ENCODE measurements at places on chromosomes 5 and 9. TPM values are rescaled to one million over a fixed set of nuclear protein-coding genes. Genes with fewer than 3 reads are reported as not detected.

GRCh38 chr5:133403741-133404364 is 208.5 kb downstream of the FSTL4 start:
- DNase-seq, result no peak
- H3K4me1 ChIP-seq, result no peaks in the 10 kb centered on the region
- H3K4me3 ChIP-seq, result no peak overlapping the region
- H3K27ac ChIP-seq, result no peak overlapping the region
- H3K27me3 ChIP-seq, result no peaks in the 10 kb centered on the region

DNA sequence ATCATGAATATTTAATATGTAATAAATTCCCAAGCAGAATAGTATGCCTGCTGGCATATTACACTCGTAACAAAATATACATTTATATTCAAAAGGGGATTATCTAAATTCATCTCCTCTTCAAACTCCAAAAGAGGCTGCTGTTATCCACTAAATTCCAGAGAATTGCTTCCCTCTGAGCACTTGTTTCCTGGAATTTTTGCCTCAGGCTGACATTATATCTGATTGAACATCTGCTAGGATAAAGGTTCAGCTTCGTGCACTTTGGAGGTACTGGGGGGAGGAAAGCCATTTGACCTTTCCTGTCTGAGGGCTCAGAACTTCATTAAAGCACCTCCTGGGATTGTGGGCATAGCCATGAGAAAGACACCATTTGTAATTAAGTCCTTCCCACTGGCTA is 4.3 kb upstream of the HAPLN1 start:
- peaks cover 6% of the 10 kb centered on the region for H3K27me3 ChIP-seq
- H3K4me3 ChIP-seq, result no peak overlapping the region
- H3K4me1 ChIP-seq, result peaks cover 4% of the 10 kb centered on the region
- no peak overlapping the region for H3K27ac ChIP-seq

GRCh38 chr5:125713109-125713805 is 710.0 kb upstream of the GRAMD2B start:
- H3K27me3 ChIP-seq, result no peaks in the 10 kb centered on the region
- no peaks in the 10 kb centered on the region for H3K4me1 ChIP-seq
- no peak overlapping the region for H3K4me3 ChIP-seq
- no peaks in the 10 kb centered on the region for H3K36me3 ChIP-seq
- H3K27ac ChIP-seq, result no peak overlapping the region
- DNase-seq, result no peak

- peak; percentile 33 for DNase-seq
- H3K27ac ChIP-seq, result no peak overlapping the region
- peaks cover 14% of the 10 kb centered on the region for H3K4me1 ChIP-seq
- H3K27me3 ChIP-seq, result no peaks in the 10 kb centered on the region
- H3K36me3 ChIP-seq, result no peaks in the 10 kb centered on the region
- H3K4me3 ChIP-seq, result no peak overlapping the region
Measured at GRCh38 chr9:126842977-126843799, 17.3 kb upstream of the ZBTB34 start.

DNA sequence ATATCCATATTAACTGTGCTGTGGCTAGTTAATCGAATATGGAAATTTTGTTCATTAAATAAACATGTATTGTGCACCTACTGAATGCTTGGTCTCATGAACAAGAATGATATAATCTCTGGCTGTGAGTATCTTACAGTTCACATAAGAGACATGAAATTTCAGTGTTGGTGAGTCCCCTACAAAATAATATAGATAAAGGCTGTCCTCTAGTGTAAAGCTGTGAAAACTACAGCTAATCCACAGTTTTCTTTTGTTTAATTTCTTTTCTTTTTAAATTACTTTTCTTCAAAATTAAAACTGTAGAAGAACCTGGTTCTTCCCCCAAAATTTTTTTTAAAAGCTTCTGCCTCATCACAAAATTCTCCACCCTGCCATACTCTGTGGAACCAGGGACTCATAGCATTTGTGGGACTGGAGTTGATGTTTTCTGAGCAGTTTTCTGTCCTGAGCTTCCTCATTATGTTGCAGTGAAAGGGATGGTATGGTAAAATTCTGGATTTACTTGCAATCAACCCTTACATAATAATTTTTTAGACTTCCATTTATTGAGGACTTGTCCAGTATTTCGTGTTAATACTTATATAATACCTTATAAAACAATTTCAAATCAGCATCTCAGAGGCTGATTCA is 135.0 kb downstream of the STK32A start:
- DNase-seq, result peak; percentile 47
- H3K4me3 ChIP-seq, result no peak overlapping the region
- H3K27me3 ChIP-seq, result peaks cover 11% of the 10 kb centered on the region
- H3K36me3 ChIP-seq, result no peaks in the 10 kb centered on the region
- peaks cover 8% of the 10 kb centered on the region for H3K4me1 ChIP-seq

DNA sequence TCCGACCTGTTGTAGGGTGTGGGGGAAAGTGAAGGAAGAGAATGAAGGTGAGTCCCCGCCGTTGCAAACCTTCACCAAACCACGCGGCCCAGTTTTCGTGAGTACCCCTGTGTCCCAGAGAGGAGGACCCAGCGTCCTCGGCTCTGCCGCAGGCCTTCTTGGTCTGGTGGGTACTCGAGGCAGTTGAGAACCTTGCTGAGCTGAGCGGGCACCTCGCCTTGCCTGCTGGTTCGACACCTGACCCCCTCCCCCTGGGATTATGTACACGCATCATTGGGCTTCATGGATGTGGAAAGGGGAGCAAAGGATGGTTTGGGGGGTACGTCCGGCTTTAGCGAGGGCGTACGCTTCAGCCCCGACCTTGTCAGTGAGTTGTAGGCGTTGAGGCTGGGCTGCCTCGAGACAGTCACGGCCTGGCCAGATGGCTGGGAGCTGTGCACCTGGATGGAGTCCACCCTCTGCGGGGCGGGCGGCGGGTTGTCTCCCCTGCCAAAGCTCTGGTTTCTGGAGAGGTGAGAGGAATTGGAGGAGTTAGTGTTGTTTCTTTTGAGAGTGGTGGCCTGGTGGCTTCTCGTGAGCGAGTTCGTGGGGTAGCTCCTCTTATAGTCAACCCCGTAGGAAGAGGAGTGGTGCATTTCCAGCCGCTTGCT is 128.1 kb downstream of the SEMA6A start:
- no peaks in the 10 kb centered on the region for H3K27me3 ChIP-seq
- H3K4me3 ChIP-seq, result no peak overlapping the region
- no peaks in the 10 kb centered on the region for H3K36me3 ChIP-seq
- no peaks in the 10 kb centered on the region for H3K4me1 ChIP-seq
- no peak overlapping the region for H3K27ac ChIP-seq

DNA sequence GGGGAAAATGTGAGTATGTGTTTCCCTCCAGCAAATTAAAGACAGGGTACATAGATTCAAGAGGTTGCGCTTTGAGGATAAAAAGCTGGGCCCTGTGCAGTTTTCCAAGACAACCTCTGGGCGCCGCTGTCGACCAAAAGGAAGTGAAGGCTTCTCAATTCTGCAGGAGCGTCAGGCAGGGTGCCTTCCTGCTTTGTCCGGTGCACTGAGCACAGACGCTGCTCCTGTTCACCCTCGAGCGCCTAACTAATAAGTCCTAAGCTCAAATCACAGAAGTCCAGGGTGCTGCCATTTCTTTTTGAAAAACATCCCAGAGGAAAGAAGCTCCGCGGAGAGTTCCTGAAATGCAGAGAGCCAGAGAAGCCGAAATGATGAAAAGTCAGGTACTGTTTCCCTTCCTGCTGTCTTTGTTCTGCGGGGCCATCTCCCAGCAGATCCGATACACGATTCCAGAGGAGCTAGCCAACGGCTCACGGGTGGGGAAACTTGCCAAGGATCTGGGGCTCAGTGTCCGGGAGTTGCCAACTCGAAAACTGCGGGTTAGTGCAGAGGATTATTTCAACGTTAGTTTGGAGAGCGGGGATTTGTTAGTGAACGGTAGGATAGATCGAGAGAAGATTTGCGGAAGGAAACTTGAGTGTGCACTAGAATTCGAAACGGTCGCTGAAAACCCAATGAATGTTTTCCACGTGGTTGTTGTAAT is at the start of gene PCDHGB1:
TSS of gene PCDHGB1 (plus strand) at position 183 of the 703 bp plus-strand sequence. CDS start at position 345, 162 bp downstream.
- no peak within 1 kb of the TSS for H3K27ac ChIP-seq
- H3K36me3 ChIP-seq, result no peaks in the 10 kb centered on the region
- H3K4me3 ChIP-seq, result no peak within 1 kb of the TSS
- no peak for DNase-seq
- H3K4me1 ChIP-seq, result no peaks in the 10 kb centered on the region

DNA sequence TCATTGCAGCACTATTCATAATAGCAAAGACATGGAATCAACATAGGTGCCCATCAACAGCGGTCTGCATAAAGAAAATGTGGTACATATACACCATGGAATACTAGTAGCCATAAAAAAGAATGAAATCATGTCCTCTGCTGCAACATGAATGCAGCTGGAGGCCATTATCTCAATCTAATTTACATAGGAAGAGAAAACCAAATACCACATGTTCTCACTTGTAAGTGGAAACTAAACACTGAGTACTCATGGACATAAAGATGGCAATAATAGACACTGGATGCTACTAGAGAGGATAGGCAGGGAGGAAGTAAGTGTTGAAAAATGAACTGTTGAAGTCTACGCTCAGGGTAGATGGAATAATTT is 203.9 kb upstream of the CDH9 start:
- H3K4me1 ChIP-seq, result no peaks in the 10 kb centered on the region
- no peak overlapping the region for H3K27ac ChIP-seq
- H3K27me3 ChIP-seq, result no peaks in the 10 kb centered on the region
- no peaks in the 10 kb centered on the region for H3K36me3 ChIP-seq
- DNase-seq, result no peak
- H3K4me3 ChIP-seq, result no peak overlapping the region

DNA sequence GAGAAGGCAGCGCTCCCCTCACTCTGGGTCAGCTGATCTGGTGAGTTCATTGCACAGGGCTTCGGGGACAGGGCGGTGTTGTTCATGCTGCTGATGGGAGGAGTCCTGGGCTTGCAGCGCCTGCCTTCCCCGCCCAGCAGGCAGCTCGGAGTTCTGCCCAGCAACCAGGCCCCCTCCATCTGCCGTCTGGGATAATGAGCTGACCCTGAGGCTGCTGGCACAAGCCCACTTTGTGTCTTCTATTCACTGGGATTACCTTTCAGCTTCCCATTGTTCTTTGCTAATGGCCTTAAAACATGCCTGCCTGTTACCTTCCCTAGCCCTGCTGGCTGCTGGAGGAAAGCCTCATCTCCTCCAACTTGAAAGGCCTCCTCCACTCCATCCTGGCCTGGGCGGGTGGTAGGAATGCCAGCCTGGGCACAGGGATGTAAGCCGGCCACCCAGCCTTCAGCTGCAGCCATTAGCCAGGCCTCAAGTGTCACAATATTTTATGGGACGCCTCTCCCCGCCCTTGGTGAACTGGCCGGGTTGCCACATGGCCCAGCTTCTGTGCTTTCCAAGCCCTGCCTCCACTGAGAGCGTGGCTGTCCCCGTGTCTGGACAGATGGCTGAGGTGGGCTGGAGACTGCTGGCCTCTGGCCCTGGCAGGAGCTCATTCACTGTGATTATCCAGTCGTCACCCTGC is 70.4 kb downstream of the GADD45G start:
- H3K27ac ChIP-seq, result no peak overlapping the region
- no peaks in the 10 kb centered on the region for H3K36me3 ChIP-seq

DNA sequence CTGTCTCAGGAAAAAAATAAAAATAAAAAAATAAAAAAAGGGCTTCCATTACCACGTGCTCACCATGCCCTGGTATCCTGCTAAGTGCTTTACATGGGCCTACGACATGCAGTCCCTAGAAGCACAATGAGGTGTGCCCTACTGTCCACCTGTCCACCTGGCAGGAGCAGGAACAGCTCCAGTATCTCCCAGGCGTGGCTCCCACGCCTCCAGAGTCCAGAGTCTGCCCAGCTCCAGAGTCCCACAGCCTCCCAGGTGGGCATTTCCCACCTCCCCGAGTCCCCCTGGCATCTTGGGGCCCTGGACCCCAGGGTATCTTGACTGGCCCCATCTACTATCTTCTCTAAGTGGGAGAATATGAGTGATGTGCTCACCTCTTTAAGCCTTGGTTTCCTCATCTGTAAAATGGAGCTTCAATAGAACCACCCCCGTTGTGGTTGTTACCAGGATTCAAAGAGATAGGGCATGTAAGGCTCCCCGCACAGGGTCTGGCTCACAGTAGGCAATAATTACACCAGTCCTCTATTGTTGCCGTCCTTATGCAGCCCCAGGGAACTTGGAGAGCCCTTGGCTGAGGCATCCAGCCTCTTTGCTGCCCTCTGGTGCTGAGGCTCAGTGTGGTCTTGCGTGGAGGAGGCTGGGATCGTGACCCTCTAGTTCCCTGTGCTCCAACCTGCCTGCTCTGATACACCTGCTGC is 8.9 kb downstream of the CXCL14 start:
- peaks cover 10% of the 10 kb centered on the region for H3K27me3 ChIP-seq
- no peaks in the 10 kb centered on the region for H3K36me3 ChIP-seq
- peak; percentile 29 for DNase-seq

DNA sequence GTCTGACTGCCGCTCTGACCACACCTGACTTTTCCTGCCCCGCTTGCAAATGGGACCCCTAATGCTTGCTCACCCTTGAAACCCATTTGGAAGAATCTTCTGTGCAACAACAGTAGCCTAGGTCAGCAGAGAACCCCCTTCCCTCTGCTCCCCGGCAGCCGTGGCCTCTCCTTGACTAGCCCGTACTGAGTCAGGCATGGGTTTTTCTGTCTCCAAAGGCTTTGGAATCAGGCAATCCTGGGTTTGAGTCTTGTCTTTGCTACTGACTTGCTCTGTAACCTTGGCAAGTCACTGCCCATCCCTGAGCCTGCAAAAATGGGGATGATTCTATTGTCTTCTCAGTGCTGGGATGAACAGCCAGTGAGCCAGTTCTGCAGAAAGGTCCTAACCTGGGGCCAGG is 135.4 kb downstream of the RGS3 start:
- DNase-seq, result no peak
- H3K4me3 ChIP-seq, result no peak overlapping the region
- H3K27me3 ChIP-seq, result no peaks in the 10 kb centered on the region
- H3K4me1 ChIP-seq, result peaks cover 65% of the 10 kb centered on the region
- H3K36me3 ChIP-seq, result peaks cover 29% of the 10 kb centered on the region
- peak overlapping the region; percentile 90 for H3K27ac ChIP-seq

- H3K4me1 ChIP-seq, result no peaks in the 10 kb centered on the region
- no peaks in the 10 kb centered on the region for H3K36me3 ChIP-seq
- H3K27ac ChIP-seq, result no peak overlapping the region
- H3K4me3 ChIP-seq, result no peak overlapping the region
- H3K27me3 ChIP-seq, result peaks cover 15% of the 10 kb centered on the region
Measured at GRCh38 chr9:97866848-97867247, 13.8 kb downstream of the FOXE1 start.

- DNase-seq, result peak; percentile 4
- H3K4me3 ChIP-seq, result peak overlapping the region; percentile 45
- H3K4me1 ChIP-seq, result peaks cover 15% of the 10 kb centered on the region
- H3K27ac ChIP-seq, result peak overlapping the region; percentile 88
- H3K27me3 ChIP-seq, result no peaks in the 10 kb centered on the region
- H3K36me3 ChIP-seq, result no peaks in the 10 kb centered on the region
Measured at GRCh38 chr9:14992516-14992915, 82.3 kb upstream of the FREM1 start.

GRCh38 chr5:31898036-31898632 is 259.2 kb downstream of the PDZD2 start:
- H3K27me3 ChIP-seq, result no peaks in the 10 kb centered on the region
- H3K27ac ChIP-seq, result no peak overlapping the region
- no peaks in the 10 kb centered on the region for H3K36me3 ChIP-seq
- H3K4me1 ChIP-seq, result no peaks in the 10 kb centered on the region

The KIAA0825 gene
- 0.15 TPM for polyA plus RNA-seq

The DENND4C gene
- 9.6 TPM for polyA plus RNA-seq

The IRX1 gene
- polyA plus RNA-seq, result not detected
